ENCODE measurements at places on chromosomes 7 and 10.

DNA sequence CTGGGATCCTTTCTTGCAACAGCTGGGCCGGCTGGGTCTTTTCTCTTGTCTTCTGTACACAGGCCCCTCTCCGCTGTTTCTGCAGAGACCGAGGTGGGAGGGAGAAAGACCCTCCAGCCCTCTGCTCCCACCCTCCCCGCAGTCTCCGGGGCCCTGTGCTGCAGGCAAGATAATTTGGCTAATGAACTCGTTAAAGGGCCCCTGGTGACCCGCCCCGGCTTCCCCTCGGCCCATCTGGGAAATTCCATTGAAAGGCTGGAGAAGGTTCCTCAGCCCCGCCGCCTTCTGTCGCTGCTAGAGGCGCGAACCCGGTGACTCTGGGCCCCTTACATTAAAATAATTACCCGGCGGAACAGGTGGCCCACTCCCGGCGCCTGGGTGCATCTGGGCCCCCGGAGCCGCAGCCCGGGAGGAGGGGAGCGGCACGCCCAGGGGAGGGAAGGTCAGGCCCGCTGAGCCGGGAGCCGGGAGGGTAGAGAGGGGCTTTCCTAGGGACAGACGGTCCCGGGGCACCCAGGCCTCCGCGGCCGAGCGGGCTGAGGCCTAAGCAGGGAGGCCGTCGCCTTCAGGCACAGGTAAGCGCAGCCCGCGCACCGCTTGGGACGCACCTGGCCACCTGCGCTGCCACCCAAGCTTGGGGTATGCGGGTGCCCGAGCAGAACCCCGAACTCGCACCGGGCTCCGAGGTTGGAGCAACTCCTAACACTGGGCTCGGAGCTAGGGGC, 7.3 kb upstream of the MNX1 start:
- no peak for DNase-seq

GRCh38 chr10:71271662-71272055, 47.4 kb upstream of the SLC29A3 start:
- no peak for DNase-seq

DNA sequence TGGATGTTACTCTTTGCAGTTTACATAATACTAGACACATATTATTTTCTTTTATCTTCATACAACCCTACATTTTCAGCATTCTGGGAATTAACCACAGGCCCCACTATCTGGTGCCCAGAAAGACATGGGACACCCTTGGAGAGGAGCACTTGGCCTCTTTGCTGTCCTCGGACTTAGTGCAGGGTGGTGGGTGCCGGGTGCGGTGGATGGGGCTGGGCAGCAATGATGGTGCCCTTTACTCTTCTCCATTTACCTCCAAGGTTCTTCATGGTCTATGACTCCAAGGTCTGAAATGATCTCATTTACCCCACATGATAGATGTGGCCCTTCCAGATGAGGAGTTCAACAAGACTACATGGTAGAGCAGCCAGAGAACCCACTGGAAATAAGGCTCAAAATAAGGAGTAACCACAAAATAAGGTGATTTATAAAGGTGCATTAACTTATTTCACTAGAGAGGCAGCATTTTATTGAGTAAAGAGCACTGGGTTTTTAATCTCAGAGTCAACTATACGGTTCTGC, 56.2 kb upstream of the IGFBP3 start:
- no peak for DNase-seq

- no peak for DNase-seq
These were observed 362.8 kb upstream of the MBL2 start for GRCh38 chr10:53135213-53135896.

- DNase-seq, result peak; percentile 78
These were observed at the start of gene TMEM243 for GRCh38 chr7:87219545-87220025. TMEM243 (minus strand) TSS chr7:87219732; CDS start chr7:87219503, 229 bp downstream.

GRCh38 chr10:7186387-7187018, 224.3 kb downstream of the SFMBT2 start:
- DNase-seq, result no peak

DNA sequence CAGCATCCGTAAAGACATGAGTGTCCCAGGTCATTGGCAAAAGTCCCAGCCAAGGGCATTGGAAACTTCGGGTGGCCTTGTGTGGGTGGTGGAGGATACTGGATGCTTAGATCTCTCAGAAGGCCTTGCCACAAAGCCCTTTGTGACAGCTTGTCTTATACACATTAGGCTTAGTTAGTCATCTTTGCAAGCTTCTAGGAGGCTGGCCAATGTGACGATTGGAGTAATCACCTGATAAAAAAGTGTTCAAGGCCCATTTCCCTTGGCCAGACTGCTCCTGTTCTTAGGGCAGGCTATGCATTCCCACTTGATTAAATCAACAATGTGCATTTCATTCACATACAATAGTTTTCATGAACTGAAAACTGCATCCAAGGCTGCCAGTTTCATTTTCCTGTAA, 26.9 kb downstream of the NPS start:
- DNase-seq, result no peak

DNA sequence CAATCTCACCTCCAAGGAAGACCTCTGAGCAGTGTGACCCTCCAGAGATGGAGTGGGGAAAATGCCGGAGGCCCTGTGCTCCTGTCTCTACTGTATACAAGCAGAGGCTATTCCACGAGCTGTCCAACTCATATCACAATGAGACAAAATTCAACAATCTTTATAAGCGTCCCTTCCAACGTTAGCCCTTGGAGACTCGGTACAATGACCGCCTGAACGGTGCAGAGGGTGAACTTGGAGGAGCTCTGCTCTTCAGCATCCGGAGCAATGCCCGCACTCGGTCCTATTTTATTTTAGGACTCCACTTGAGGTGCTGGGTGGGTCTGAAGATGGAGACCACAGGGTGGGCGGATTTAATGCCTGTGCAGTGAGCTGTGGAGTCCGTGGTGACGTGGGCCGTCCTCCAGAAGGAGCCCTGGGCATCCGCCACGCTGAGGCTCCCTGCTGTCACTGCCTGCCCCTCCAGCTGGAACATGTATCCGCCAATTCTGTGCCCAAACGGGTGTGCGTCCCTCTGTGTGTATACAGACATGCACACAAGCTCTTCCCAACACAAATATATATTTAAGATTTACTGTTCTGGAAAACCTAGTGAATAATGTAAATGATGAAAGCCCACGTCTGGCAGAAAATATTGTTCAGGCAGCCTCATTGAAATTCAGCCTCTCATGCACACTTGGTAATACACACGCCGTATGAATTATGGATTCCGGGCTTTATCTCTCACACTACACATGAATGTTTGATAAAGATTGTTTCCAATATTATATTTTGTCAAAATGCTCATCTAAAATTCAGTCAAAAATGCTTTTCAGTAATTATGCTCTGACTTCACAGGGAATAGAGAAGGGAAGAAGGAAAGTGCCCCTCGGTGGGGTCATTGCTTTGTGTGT, 239.9 kb upstream of the ZMIZ1 start:
- DNase-seq, result no peak

DNA sequence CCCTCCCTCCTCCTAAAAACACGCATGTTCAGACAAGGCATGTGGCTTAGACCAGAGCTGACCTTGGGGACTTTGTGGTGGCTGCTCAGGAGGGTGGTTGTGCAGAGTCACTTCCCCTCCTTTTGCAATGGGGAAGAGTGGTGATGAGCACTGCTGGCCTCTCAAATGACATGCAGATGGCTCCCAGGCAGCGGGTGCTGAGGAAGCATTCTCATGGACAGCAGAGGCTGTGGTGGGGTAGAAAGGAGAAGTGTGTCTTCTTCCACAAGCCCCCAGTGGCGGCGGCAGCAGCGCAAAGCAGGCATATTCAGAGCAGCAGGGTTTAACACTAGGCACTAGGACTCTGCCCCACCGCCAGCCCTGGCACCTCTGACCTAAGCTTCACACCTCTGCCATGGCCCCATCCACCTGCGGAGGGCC, 105.9 kb upstream of the ANLN start:
- no peak for DNase-seq

- no peak for DNase-seq
These were observed 1.7 kb upstream of the DPYSL4 start for GRCh38 chr10:132184816-132185593.

All from endothelial cell (in vitro differentiated cells).